Activated naive CD4-positive, alpha-beta T cell (primary cell): ENCODE measurements at places on chromosomes 3 and 15.

- DNase-seq = no peak
These were observed 635.9 kb upstream of the SUCLG2 start for GRCh38 chr3:68290333-68290732.

GRCh38 chr15:61137105-61137792, 91.9 kb downstream of the RORA start:
- no peak for DNase-seq

DNA sequence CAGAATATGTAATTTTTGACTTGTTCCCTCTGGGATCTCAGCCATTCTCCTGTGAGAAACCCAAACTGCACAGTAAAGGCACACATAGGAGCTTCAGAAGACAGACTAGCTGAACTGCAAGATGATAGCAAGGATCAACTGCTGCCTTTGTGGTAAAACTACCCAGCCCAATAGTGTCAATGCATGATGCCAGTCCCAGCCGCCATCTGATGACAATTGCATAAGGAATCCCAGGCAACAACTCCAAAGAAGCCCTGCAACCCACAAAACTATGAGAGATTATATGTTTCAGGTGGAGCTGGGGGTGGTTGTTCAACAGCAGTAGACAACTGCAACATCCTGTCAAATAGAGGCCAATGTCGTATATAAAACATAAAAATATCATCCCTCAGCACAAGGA, 192.4 kb upstream of the ARPP21 start:
- no peak for DNase-seq

DNA sequence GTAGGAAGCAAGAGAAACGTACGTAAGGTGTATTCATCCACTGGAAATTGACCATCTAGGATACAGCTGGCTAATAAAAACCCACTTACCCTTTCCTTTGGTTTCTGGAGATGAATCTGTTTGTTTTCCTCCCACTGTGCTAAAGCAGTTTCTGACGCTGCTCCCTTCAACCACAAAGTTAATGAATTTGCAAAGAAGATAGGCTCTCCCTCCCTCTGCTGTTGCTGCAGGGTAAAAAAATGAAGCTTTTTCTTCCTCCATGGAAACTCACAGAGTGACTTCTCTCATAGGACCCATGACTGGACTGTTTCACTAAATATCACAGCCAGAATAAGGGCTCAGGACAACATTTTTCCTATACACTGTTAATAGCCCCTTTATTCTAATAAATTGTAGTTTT, 172.1 kb upstream of the LRRN1 start:
- DNase-seq = no peak

DNA sequence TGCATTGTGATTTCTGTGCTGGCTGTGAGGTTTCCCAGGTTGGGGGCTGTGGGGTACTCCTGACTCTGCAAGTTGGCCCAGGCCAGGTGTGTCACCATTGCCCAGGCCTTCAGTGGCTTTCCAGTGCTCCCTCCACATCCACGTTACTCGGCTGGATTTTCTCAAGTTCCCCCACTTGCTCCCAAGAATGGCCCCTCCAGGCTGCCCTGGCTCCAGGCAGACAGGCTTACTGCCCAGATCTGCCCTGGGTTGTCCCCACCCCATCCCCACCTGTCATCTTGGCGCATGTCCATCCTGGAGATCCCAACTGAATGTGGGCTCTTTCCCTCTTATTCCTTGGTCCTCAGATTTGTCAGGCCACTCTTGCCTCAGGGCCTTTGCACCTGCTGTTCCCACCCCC, 3.6 kb downstream of the APBA2 start:
- no peak for DNase-seq

DNA sequence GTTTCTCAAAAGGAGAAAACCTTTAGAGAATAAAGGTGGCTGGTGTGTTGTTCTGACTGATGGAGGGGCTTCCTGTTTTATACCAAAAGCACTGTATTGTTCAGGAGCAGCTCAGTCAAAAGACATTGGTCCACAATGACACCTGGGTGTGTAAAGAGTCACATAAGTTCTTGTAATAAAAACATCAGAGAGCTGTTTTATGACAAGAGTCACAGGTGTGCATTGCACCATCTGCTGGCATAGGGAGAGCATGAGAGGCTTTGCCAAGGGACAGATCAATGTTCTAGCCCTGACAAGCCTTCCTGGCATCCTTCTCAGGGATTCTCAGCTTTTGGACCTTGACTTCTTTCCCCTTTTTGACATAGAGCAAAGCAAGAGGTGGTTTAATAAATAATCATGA, 20.4 kb downstream of the ARPP21 start:
- no peak for DNase-seq

DNA sequence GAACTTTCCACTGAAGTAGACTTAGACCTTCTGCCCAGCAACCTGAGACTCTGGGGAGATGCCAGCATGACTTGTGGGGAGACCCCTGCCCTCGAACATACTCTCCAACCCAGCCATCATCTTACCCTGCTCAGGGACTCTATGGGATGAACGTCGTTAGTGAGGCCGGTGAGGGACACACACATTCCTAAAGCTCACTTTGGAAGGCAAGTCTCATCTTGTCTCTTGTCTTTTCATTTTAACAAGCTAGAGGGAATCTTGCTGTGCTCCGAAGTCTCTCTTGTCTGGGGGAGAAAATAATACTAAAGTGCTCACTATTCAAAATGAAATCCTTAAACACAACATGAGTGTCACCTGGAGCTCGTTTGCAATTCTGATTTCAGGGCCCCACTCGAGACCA, 239.5 kb upstream of the HES1 start:
- DNase-seq = no peak

DNA sequence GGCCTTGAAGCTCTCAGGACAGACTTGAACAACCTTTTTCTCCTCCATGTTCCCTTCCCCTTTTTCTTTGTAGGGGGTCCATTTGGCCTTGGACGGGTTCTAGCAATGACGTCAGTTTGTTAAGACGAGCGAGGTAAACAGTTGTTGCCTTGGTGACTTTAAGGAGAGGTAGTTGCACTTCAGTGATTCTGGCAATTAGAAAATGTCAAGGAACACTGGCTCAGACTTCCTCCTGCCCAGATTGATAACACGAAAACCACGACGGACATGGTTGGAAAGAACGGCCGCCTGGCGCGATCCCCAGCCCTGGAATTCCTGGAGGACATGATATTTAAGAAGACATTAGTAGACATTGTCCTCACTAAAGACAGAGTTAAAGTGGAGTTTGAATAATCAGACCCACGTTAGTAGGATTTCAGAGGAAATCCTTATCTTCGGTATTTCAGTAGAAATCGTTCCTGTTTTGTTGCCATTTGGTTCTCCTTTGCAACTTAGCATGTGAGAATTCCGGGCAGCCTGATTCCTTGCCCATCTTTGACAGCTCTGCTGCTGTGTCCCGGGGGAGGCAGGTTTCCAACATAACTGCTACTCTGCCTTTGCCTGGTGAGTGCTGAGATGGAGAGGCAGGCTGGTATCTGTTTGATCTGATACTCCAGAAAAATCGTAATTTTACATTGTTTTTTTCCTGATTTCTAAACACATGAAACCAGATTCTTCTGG, 87.3 kb downstream of the ST6GAL1 start:
- DNase-seq = no peak

GRCh38 chr15:52247461-52247860, 48.1 kb downstream of the MYO5C start:
- DNase-seq = no peak

GRCh38 chr3:150385296-150386242, 22.5 kb upstream of the TSC22D2 start:
- DNase-seq = no peak

- DNase-seq = no peak
These were observed 113.9 kb downstream of the POLQ start for GRCh38 chr3:121431726-121432517.

GRCh38 chr15:81273855-81274254, 50.1 kb downstream of the STARD5 start:
- no peak for DNase-seq

GRCh38 chr15:98720031-98720430, 71.7 kb downstream of the IGF1R start:
- no peak for DNase-seq

DNA sequence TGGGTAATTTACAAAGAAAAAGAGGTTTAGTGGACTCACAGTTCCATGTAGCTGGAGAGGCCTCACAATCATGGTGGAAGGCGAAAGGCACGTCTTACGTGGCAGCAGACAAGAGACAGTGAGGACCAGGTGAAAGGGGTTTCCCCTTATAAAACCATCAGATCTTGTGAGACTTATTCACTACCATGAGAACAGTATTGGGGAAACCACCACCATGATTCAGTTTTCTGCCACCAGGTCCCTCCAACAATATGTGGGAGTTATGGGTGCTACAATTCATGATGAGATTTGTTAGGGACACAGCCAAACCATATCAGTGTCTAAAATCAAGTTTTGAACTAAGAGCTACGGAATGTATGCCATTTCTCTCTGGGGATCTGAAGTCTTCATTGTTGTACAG, 354.8 kb upstream of the C2CD4B start:
- no peak for DNase-seq

DNA sequence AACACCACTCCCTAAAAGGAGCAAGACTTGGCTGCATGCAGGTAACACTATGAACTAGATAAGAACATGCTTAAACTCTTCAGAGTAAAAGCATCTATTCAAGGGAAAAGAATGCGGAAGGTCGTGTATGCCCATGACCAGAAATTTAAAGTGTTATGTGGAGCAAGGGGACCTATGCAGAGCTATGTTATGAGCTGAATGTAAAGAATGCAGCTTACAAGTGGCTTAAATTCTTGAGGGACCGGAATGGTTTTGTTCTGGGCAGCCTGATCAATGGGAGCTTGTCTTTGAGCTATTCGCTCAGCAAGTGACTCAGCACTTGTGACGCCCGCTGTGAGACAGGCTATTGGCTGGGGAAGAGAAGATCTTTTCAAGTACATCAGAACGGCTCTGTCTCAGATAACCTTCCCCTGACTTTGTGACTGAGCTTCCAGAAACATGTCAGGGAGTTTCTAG, 367.5 kb upstream of the THBS1 start:
- no peak for DNase-seq

- no peak for DNase-seq
These were observed 181.3 kb downstream of the LSAMP start for GRCh38 chr3:116263842-116264545.

- DNase-seq = no peak
These were observed 89.9 kb downstream of the LRTM1 start for GRCh38 chr3:54837964-54838363.

- no peak for DNase-seq
These were observed 341.3 kb upstream of the DPPA4 start for GRCh38 chr3:109678600-109678999.

GRCh38 chr3:195164573-195165264, 106.2 kb downstream of the XXYLT1 start:
- no peak for DNase-seq

- DNase-seq = no peak
These were observed 9.2 kb downstream of the ST6GAL1 start for GRCh38 chr3:186939536-186939935.

DNA sequence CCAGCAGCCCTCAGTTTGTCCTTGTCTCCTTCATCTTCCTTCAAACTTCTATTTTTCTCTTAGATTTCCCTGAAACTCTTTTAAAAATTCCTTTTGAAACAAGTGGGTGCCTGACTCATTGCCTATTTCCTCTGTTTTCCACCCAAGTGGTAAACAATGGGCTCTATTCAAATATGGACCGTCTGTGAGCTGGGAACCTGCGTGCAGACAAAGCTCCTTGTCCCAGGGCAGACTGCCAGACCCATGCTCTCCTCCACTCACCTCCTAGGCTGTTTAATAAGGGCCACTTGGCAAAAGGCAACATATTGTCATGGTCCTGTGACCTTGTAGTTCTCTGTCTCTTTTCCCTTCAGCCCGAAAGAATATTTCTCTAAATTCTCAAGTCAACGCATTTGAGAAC, 332.7 kb upstream of the THBS1 start:
- no peak for DNase-seq

DNA sequence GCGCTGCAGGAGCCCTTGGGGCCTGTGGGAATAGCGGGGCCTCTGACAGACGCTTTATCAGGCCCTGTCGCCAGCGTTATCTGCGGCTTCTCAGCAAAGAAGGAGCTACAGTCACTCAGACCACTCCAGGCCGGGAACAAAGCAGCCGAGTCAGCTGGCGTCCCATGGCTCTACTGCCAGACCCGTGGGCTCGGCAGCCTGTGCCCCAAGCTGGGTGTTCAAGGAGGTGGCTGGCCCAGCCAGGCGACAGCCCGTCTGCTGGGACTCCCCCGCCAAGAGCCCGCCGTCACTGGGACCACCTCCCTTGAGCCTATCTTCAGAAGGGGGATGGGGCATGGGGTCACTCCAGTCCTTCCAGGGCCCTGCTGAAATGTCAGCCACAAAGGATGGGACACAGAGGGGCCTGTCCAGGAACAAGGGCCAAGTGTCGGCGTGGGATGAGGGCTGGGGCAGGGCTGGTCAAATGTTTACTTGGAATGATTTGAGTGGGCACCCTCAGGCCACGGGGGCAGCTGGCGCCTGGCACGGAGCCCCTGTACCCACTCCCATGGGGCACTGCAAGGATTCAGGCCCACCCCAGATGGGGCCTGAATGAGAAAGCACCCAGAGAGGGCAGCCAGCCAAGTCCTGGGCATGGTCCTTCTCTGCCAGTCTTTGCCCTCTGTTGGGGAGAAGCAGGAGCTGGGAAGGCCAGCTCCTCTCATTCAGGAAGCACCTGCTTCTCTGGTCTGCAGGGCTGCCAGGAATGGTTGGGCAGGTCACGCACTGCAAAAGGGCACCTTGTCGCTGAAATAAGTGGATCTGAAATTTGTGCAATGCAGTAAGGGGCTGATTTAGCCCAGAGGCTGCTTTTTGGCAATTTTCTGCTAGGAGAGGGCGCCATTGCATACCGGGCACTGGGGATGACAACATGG, 148.3 kb downstream of the SMAD6 start:
- DNase-seq = no peak

GRCh38 chr15:50082066-50082465, 37.0 kb downstream of the ATP8B4 start:
- DNase-seq = no peak

GRCh38 chr3:191380001-191380400, 49.7 kb upstream of the UTS2B start:
- DNase-seq = no peak

- DNase-seq = no peak
These were observed 177.3 kb downstream of the GAP43 start for GRCh38 chr3:115800489-115801075.

DNA sequence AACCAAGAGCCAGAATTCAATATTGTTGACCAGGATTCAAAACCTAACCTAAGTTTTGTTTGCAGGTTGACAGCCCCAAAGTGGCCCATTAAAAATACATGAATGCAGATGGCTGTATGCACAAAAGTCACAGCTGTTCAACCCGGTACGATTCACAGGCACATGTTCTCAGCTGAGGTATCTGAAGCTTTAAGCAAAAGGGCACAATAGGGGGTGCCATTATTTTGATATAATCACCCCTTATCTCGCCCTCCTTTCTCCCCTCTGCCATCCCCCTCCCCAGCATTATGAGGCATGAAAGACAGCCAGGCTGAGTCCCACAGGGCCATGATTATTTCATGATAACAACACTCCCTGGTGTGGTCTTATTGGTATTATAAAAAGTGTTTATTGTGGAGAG, 264.9 kb downstream of the EBLN2 start:
- DNase-seq = no peak

DNA sequence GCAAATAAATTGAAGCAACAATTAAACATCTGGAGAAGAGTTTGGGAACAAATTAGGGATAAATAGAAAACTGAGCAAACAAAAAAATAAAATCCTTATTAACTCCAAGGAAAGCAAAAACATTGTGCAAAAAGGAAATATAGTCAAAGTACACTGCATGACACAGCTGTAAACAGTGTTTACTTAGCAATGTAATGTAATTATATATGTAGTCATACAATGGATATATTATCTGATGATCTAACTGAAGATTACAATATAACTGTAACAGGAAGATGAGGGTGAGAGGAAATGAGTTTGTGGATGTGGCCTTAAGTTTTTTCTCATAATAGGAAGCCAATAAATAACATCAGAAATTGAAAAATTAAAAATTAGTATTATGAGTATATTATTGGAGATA, 42.5 kb downstream of the SCN10A start:
- no peak for DNase-seq
